ENCODE measurements at places on chromosomes 1 and 21.

DNA sequence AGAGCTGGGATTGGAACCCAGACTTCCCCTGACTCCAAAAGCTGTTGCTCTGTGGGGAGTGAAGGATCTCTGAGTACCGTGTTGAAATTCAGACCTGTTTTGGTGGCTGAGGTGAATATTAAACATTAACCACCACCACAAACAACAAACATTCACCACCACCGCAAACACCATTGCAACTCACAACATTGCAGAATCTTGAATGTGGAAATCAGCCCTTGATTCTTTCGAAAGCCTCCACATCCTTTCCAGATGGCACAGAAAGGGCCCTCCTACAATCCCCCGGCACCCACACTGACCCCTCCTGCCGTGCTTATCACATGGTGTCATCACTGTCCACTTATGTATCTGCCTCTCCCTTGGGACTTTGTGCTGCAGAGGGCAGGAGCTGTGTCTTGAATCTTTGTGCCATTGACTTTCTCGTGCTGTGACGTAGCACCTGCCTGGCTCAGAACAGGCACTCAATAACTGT, 1.4 kb downstream of the CDA start:
- DNase-seq: no peak

DNA sequence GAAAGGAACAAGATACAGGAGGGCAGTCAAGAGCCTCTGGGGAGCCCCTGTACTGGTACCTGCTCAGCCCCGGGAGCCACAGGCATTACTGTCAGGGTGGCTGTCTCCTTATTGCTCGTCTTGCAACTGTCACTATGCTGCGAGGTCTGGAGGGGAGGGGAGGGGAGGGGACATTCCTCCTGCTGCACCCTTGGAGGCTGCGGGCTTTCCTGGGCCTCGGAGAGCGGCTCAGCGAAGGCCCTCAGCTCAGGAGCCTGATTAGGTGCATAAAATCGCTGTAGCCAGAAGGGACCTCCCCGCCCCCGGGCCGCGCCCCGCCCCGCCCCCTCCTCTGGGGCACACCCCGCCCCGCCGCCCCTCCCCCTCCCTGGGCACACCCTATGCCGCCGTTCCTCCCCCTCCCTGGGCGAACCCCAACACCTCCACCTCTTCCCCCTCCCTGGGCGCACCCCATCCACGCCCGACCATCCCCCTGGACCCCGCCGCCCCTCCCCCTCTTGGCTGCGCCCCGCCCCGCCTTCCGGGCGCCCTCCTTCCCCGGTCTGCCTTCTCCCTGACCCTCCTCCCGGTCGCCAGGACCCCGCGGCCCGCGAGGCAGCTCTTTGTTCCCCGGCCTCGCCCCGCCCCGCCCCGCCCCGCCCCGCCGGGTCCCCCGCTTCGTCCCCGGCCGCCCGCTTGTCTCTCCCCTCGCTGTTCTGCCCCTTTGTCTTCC, 35.5 kb downstream of the CACHD1 start:
- peak; percentile 95 for DNase-seq

GRCh38 chr1:10450156-10450814, 454 bp downstream of the CORT start:
- no peak for DNase-seq

DNA sequence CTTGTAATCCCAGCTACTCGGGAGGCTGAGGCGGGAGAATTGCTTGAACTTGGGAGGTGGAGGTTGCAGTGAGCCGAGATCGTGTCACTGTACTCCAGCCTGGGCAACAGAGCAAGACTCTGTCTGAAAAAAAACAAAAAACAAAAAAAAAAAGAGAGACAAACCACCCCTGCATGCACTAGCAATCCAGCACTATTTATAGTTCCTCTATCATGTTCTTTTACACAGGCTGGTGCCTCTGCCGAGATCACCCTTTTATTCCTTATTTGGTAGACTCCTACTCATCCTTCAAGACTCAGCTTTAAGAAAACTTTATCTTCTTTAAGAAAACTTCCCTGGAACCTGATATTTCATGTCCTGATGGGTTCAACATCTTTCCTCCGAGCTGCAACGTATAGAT, 10.8 kb downstream of the FMO5 start:
- DNase-seq: no peak

DNA sequence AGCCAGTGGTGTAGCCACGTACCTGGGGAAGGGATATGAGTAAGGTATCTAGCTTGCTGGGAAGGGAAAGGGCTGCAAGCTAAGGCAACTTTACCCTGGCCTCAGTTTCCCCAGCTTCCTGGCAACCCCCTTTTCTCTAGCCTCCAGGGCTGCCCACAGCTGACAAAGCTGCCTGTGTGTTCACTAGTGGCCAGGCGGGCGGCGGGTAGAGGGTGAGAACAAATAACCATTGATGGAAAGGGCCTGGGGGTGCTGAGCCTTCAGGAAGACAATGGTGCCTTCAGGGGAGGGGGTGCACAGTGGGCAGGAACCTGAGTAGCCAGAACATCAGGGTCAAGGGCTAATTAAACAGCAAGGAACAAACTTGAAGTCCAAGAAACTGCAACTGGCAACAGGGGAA, 6.1 kb downstream of the CERS2 start:
- no peak for DNase-seq

DNA sequence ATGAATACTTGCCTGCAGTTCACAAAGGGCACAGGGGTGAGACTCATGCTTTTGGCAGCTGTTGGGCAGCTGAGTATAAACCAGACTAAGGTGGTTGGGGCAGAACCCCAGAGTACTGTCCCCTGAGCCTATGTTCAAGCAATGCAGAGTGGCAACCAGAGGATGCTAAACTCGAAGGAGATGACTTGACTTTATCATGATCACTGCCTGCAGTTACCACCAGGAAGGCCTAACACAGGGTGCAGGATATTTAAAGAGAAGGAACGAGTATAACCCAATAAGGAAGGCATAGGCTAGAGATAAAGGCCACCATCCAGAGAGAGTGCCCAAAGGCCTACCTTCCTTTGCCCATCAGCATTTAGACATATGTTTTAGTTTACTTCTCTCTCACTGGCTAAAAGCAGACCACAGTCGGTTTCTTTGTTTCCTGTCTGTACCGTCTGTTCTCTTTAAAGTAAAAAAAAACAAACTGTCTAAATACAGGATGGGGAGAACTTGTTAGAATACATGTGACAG, 83.3 kb downstream of the MPZL1 start:
- no peak for DNase-seq

GRCh38 chr1:111571987-111572386, 47.6 kb upstream of the RAP1A start:
- no peak for DNase-seq

DNA sequence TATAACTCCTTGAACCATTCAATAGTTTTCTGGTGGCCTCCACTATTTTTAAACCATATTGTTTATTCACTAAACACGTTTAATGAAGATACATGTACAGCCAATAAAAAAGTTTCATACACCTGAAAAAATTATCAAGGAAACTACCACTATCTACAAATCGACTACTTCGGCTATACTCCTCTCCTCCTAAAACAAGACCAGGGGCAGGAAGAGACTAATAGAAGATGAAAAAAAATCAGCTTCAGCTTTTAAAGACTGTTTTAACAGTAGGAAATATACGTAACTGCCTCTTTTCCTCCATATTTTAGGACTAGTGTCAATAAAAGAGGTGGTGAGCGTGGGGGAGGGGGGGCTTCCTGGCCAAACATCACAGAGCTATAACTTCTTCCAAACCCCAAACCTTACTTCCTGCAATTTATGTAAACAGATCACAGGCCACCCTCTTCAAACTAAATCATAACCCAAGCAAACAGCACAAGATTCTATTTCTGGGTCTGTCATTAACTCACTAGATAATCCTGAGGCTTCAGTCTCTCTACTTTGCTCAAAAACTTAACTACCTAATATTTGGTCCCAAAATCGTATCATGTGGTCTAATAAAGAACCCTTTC, 15.1 kb downstream of the FOXJ3 start:
- peak; percentile 27 for DNase-seq

DNA sequence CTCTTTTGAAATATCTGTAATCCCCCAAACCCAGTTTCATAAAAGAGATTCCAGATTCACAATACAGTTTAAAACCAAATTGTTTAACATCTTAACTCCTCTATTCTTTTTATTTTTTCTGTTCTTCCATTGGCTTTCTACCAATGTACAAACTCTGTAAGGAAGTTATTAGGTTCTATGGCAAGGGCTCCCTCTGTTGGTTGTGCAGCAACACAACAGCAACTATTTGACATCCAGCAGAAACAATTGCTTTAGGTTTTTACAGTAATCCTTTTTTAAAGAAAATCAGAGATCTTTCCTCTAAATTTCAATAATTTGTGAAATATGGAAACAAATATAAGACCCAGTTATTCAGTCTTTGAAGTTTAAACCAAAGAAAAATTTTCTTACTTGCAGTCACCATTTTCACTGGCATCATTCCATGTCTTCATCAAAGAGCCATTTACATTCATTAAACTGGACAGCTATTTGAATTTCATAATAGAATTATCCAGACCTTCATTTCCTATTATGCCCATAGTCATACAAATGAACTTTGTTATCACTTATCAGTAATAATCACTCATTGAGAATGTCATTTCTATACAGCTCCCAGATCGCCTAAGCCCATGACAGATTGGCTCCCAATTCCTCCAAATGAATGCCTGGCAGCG, 46.5 kb upstream of the RNF11 start:
- DNase-seq: peak; percentile 89

- DNase-seq: no peak
These were observed 33.6 kb downstream of the PRDM16 start for GRCh38 chr1:3102641-3103040.

GRCh38 chr1:205014783-205015182, 28.2 kb upstream of the CNTN2 start:
- DNase-seq: no peak

DNA sequence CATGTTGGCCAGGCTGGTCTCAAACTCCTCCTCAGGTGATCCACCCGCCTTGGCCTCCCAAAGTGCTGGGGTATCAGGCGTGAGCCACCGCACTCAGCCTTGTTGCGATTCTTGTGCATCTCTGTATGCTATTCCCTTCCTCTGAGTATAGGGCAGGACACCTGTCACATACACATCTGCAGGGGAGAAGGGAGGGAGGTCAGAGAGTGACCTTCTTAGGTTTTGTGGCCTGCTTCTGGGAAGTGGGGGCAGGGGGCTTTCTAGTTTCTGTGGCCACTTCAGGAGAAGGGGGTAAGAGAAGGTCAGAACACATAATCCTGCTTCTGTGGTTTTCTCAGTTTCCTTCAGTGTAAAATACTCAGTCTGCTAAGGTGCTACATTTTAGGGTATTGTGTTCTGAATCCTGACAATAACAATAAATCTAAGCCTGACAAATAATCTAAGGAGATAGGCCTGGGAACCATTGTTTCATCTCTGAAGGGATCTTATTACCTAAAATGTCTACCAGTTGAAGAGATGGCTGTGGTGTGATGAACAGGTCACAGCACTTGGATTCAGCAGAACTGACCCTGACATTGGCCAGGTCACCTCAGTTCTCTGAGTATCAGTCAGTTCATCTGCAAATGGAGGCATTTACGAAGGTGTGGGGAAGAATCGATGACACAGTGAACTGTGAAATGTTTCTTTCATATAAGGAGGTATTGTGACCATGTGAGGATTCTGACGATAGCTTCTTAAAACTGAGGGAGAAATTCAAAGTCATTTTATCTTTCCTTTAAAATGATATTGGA, 212.6 kb upstream of the L1TD1 start:
- DNase-seq: no peak

GRCh38 chr21:30561957-30562356, 843 bp upstream of the KRTAP19-7 start:
- DNase-seq: no peak

GRCh38 chr1:59520194-59520593, 223.3 kb downstream of the FGGY start:
- DNase-seq: no peak

- DNase-seq: no peak
These were observed 40.6 kb downstream of the ENAH start for GRCh38 chr1:225612287-225612686.

GRCh38 chr1:155175281-155175926, 1.8 kb downstream of the TRIM46 start:
- peak; percentile 74 for DNase-seq

DNA sequence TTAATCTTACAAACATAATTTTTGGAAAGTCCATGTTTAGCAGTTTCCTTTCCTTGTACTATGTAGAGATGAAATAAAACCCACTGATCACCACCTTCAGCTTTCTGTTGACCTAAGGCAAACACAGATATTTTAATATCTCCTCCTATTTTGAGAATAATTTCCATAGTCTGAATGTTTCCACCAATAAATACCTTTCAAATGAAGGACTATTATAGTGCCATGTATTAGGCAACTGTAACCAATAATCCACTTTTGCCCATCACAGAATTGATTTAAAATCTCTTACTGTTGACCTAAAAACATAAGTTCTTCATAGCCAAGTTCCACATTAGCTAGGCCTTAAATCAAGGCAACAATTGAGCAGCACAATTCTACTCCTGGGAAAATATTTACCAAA, 1.8 kb downstream of the CDC42BPA start:
- peak; percentile 60 for DNase-seq

DNA sequence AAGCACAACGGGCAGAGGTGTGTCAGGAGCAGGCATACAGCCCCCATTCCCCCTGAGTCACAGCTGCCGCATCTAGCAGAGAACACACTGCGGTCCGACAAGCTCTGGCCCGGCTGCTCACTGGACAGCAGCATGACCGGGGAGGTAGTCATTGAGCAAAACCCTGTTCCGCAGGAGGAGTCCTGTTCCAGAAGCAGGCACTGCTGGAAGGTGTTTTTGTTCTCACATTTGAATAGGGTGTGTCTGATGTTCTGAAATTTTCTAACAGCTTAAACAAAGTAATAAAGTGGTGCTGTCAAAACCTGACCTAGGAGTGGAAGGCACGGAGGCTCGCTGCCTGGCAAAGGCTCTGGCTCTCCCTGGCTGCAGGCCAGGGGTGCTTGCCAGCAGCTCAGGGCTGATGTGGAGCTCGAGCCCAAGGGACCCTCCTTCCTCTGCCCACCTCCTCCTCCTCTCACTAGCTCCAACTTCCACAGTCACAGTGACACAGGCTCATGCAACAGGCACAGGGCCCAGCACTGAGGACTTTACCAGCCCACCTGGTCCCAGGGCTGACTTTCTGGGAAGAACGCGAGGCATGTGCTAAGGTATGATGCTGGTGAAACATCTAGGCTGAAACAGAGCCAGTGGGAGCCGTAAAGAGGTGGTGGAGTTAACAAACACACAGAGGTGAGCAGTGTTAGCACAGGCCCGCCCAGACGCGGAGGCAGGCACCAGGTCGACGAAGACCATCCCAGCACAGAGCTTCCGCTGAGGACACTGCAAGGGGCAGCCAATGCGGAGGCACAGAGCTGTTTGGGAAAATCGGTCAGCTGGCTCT, 118.6 kb upstream of the IFFO2 start:
- no peak for DNase-seq

DNA sequence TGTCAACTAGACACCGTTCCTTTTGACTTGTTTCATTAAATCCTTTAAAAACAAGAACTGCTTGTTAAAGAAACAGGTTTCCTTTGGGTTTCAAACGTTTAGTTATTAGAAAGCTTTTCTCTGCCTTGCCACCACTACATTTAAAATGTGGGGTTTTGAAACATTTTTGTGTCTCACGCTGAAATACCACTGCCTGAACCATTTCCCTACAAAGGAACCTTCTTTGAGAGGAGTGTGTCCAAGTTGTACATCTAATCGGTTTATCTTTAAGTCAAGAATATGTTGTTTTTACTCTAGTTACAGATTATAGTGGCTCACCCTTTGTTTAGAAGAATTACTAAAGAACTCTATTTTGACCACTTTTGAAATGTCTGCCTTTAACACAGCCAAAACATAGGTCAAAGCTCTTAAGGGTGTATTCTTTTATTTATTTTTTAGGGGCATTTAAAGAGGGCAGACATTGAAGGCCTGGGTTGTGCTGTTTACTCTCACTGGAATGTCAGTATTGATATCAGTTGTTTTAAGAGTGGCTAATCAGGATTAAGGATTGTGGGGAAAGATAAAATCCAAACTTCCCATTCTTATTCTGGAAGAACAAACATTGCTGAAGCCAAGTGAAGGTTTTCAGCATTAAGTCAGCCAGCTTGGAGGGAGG, 143.4 kb downstream of the GALNT2 start:
- DNase-seq: no peak
